Thyroid gland (tissue), 4 donors: ENCODE measurements at places on chromosomes 1 and 21.

GRCh38 chr21:23955135-23955843 is 1652.0 kb downstream of the MRPL39 start:
- no peak overlapping the region for H3K4me3 ChIP-seq
- no peaks in the 10 kb centered on the region for H3K4me1 ChIP-seq
- H3K27me3 ChIP-seq: no peaks in the 10 kb centered on the region
- no peak overlapping the region for H3K27ac ChIP-seq
- DNase-seq: no peak

DNA sequence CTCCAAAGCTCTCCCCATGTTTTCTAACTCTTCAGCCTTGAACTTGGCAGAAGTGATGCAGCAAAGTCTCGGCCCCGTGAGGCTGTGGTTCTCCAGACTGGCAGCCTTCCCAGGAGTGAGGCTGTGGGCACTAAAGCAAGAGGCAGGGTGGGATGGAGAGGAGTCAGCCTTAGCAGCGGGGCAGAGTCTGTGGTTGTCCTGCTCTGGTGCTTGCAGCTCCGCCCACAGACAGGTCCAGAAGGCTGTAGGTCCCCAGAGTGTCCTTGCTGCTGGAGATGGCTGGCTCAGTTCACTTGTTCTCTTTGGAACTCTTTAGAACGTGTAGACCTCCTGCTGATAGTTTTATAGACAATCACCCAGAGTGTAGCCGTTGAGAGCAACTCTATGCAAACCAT is 142.6 kb downstream of the AJAP1 start:
- H3K27me3 ChIP-seq: no peaks in the 10 kb centered on the region
- no peaks in the 10 kb centered on the region for H3K36me3 ChIP-seq
- no peaks in the 10 kb centered on the region for H3K4me1 ChIP-seq
- no peak overlapping the region for H3K4me3 ChIP-seq
- no peak for DNase-seq

GRCh38 chr1:6486433-6487011 is 4.9 kb downstream of the PLEKHG5 start:
- no peaks in the 10 kb centered on the region for H3K36me3 ChIP-seq
- no peak overlapping the region for H3K4me3 ChIP-seq
- peaks cover 3% of the 10 kb centered on the region for H3K27me3 ChIP-seq
- DNase-seq: peak; percentile 88
- peaks cover 39% of the 10 kb centered on the region for H3K4me1 ChIP-seq

GRCh38 chr1:87330885-87331364 is 2.2 kb downstream of the LMO4 start:
- peak overlapping the region; percentile 98 for H3K27ac ChIP-seq
- H3K27me3 ChIP-seq: no peaks in the 10 kb centered on the region
- DNase-seq: no peak
- peaks cover 31% of the 10 kb centered on the region for H3K4me1 ChIP-seq
